ENCODE measurements at places on chromosomes 7 and 10.

GRCh38 chr7:92496876-92497275, 19.1 kb upstream of the ERVW-1 start:
- DNase-seq, result no peak

DNA sequence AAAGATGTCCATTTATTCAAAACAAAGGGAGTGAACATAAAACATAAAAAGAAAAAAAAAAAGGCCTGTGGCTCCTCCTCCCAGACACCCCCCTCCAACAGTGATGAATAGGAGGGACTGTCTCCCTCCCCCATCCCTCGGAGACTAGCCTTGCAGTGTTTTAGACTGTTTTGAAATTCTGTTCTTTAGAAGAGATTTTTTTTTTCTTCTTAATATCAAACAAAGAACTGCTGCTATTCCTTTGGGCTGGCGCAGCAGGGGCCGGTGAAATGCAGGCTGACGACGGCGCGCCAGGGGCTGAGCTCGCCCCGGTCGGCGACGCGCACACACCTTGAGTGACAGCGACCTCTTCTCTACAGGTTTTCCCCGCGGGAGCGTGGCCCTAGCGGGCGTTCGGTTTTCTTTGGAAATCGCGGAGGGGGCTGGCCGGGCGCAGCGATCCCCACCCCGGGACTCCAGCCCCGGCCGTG, at the start of gene LANCL2:
TSS of gene LANCL2 (plus strand) at position 133 of the 470 bp plus-strand sequence. CDS start 689 bp downstream, outside the sequence.
- no peak for DNase-seq

DNA sequence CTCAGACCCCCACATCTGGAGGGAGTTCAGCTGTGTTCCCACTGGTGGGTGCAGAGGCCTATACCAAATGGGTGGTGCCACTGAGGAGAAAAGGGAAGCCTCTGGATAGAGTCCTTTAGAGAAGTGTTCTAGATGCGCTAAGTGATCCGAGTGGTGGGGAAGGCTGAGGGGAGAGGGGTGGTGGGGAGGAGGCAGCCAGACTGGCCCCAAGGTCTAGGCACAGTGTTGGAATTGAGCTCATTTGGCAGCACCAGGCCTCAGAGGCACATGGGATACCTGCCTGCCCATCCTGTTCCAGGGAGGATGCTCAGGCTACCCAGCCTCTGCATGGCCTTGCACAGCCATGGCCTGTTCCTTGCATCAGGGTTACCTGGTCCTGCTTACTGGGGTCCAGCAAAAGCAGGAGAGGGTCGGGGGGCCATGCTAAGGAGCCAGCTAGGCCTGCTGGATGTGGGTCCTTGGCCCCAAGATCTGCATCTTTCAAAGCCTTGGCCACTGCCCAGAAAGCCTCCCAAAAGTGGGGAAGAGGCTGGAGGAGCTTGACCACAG, 99.6 kb downstream of the NEURL1 start:
- no peak for DNase-seq

- DNase-seq, result no peak
Observed at GRCh38 chr10:77586719-77587415, 50.7 kb downstream of the KCNMA1 start.

GRCh38 chr10:132596742-132597279, 59.2 kb downstream of the INPP5A start:
- DNase-seq, result no peak

DNA sequence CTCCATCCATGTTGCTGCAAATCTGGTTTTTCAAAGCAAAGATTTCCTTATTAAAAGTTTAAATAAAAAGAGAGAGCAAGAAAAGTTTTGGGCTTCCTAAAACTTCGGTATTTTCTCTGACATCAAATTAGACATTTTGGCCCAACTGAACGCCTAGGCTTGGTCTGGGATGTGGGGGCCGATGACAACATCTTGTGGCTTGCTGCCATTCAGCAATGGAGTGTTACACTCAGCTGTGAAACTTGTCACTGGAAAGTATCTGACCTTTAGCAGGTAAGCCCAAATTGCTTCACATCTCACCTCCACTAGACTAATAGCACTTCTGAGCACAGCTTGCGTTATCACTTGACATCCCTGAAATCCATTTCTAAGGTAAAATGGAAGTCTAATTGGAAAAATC, 320.6 kb downstream of the GATA3 start:
- no peak for DNase-seq

DNA sequence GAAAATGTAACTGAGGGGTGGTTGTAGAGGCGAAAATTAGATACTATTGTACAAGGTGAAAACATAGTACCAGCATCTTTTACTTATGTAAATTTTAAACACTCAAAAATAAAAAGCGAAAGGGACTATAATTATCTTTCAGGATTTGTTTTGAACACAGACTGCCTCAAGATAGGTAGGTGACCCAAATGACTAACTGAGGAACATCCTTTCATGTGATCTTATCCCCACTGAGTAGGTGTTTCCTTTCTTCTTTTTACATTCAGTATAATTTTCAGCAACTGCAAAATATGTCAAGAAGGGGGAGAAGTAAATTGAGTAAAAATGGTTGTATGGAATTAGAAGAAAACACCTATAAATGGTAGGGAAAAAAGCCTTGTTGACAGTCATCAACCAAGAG, 236.7 kb downstream of the PHF14 start:
- DNase-seq, result no peak

DNA sequence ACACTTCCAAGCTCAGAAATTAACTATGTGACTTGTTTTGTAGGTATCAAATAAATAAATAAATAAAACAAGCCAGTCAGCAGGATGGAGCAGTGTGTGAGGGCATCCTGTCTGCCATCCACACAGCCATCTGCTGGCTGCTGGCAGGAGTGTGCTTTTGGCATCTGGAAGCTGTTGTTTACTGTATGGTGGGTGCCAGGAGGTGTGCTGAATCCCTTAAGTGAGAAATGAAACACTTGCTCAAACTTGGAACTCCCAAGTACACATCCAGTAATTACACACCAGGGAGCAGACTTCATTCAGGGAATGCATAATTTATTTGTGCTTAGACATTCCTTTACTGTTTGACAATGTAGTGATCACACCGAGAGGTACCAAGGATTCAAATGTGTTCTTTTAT, 16.9 kb upstream of the TAX1BP1 start:
- DNase-seq, result no peak

GRCh38 chr7:17844514-17845196, 95.6 kb downstream of the SNX13 start:
- no peak for DNase-seq

GRCh38 chr7:6227294-6227846, 45.1 kb downstream of the CYTH3 start:
- no peak for DNase-seq

DNA sequence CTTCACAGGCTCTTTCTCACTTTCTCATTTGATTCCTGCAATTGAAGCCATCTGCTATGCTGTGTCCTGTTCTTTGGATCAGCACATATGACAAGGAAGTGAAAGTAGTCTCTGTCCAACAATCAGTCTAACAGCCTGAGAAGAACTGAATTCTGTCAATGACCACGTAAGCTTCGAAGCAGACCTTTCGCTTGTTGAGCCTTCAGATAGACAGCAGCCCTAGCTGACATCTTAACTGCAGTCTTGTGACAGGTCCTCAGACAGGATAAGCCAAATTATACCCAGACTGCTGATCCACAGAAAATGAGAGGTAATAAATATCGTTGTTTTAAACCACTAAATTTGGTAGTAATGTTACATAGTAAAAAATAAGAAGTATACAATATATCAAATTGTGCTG, 691.0 kb upstream of the LRRTM3 start:
- DNase-seq, result no peak

GRCh38 chr7:35253460-35253709, 515 bp downstream of the TBX20 start:
- no peak for DNase-seq

- DNase-seq, result no peak
Observed at GRCh38 chr10:109374215-109374614, 549.1 kb downstream of the XPNPEP1 start.

Data from progenitor cell of endocrine pancreas (in vitro differentiated cells).